Ascending aorta (tissue), 2 donors: ENCODE measurements at places on chromosomes 5 and 9. TPM values are rescaled to one million over a fixed set of nuclear protein-coding genes. Genes with fewer than 3 reads are reported as not detected.
A peak's percentile ranks its signal among the peaks of the same experiment; 100 is the strongest.

- no peaks in the 10 kb centered on the region for H3K27me3 ChIP-seq
- DNase-seq: no peak
- H3K4me3 ChIP-seq: no peak overlapping the region
Observed at GRCh38 chr5:147874910-147875367, 3.6 kb upstream of the SCGB3A2 start.

NR5A1 gene
- 0.96 TPM for total RNA-seq

DNA sequence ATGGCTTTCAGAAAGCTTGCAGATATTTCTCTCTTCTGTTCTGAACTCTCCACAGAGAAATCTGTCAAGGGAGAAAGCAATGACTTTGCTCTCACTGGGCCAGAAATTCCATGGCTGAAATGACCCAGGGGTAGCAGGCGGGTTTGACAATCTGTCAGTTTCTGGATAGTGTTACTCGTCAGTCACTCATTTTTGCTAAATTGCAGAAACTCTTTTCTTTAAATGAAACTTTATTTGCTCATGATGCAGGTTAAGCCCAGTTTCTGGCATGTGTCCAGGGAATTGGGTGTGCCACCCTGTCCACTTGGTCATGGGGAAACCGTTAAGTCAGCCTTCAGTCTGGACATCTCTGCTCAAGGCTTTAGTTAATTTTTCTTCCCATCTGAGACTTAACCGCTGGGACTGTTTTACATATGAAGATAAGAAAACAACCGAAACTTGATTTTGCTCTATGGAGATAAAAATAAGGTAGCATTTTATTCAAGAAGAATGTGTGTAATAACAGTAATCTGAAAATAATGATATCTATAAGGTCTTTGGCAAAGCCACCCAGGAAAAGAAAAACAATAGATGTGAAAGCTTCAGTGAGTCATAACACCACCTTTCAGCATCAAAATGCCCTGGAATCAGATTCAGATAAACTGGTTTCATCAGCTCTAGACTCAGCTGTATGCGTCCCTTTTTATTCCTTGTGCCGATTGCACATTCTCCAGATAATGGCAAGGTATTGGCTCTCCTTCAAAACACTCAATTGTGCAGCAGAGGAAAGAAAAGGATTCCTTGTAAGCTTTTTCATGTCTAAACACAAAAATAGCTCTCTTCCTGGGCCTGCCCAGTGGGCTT is 308.3 kb downstream of the ZSWIM6 start:
- no peaks in the 10 kb centered on the region for H3K27me3 ChIP-seq
- no peak overlapping the region for H3K4me3 ChIP-seq
- no peak overlapping the region for H3K27ac ChIP-seq
- no peak for DNase-seq
- H3K36me3 ChIP-seq: no peaks in the 10 kb centered on the region

GRCh38 chr9:4553951-4554381 is 63.7 kb downstream of the SLC1A1 start:
- H3K4me1 ChIP-seq: peaks cover 2% of the 10 kb centered on the region
- no peaks in the 10 kb centered on the region for H3K27me3 ChIP-seq
- no peaks in the 10 kb centered on the region for H3K36me3 ChIP-seq

GAPT gene
- not detected for total RNA-seq

DNA sequence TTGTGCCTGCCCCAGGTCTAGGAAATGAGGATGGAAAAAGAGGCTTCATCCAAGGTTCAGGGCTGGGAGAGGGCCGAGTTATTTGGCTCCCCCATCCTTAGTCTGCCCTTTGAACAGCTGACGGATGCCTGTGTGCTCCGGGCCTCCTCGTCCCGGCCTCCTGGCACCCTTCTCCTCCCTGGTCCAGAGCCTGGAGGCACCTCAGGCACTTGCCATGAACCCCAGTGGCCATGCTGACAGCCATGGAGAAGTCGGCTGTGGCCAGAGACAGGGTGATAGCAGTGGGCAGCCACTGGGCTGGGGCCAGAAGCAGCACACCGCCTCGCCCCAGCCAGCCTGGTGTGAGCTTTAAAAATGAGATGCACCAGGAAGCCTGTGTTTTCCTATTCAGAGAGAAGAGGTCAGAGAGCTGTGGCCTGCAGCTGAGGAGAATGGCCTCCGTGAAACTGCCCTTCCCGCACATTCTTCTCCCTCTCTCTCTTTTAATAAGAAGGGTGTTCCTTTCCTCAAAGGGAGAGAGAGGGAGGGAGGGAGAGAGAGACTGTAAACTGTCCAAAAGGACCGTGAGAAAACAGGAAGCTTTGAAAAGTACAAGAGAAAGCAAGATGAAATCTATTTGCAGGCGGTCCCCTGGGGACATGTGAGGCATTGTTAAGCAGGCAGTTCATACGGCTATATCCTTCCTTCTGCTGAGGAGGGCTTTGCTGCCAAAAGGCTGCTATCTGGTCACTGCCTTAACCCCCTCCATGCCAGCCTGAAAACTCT is 55.3 kb downstream of the ZNF366 start:
- peak overlapping the region; percentile 96 for H3K27ac ChIP-seq
- H3K27me3 ChIP-seq: no peaks in the 10 kb centered on the region
- no peak for DNase-seq
- H3K4me1 ChIP-seq: peaks cover 30% of the 10 kb centered on the region
- no peak overlapping the region for H3K4me3 ChIP-seq
- no peaks in the 10 kb centered on the region for H3K36me3 ChIP-seq

- no peaks in the 10 kb centered on the region for H3K4me1 ChIP-seq
- no peaks in the 10 kb centered on the region for H3K36me3 ChIP-seq
- no peak for DNase-seq
- H3K27me3 ChIP-seq: no peaks in the 10 kb centered on the region
- no peak overlapping the region for H3K4me3 ChIP-seq
Observed at GRCh38 chr9:98107926-98108325, 11.1 kb downstream of the TRIM14 start.

HAVCR2 gene
- 1.7 TPM for total RNA-seq

DNA sequence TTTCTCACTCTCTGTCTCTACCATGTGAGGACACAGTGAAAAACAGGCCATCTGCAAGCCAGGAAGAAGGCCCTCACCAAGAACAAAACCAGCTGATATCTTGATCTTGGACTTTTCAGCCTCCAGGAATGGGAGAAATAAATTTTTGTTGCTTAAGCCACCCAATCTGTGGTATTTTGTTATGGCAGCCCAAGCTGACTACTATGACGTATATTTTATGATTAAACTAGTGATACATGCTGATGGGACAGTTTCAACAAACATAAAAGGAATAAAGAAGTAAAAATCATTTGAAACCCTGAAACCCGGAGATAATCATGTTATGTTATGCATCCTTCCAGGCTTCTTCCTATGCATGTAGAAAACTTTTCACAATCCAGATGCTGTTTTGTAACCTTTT is 71.5 kb upstream of the ERBIN start:
- no peak overlapping the region for H3K27ac ChIP-seq
- no peaks in the 10 kb centered on the region for H3K27me3 ChIP-seq

GRCh38 chr5:145247745-145248040 is 587.4 kb downstream of the PRELID2 start:
- DNase-seq: no peak
- H3K4me1 ChIP-seq: no peaks in the 10 kb centered on the region
- no peaks in the 10 kb centered on the region for H3K36me3 ChIP-seq
- H3K27me3 ChIP-seq: no peaks in the 10 kb centered on the region

HTR1A gene
- total RNA-seq: not detected

GRCh38 chr9:98916660-98917059 is 27.0 kb upstream of the COL15A1 start:
- H3K4me3 ChIP-seq: no peak overlapping the region
- H3K36me3 ChIP-seq: no peaks in the 10 kb centered on the region
- no peaks in the 10 kb centered on the region for H3K27me3 ChIP-seq
- H3K27ac ChIP-seq: no peak overlapping the region
- no peaks in the 10 kb centered on the region for H3K4me1 ChIP-seq

DNA sequence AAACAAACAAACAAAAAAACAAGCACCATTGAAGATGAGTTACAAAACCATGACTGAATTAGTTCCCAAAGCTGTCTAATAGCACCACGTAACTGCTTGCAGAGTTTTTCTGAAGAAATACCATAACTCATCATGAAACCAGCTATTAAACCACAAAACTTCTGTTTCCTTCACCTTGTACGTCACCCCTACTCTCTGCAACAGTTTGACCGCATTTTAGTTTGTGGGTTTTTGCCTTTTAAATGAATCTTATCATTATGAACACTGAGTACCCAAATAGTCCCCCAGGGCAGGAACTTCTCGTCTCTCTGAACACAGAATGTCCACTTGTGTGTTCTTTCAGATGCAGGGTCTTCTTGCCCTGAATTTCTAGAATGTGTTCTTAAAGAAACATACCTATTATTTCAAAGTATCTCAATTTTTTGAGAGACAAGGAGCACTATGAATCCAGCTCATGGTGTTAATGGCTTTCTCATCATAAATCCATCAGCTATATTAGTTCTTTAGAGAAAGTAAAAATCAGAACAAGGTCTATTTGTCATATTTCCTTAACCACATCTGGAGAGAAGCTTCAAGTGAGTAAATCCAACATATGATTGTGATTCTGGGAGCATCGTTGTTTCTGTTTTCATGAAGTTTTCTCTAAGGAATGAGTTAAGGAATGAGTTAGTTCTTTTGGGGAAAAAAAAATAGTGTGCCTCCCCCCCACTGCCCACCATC is 210.6 kb downstream of the AUH start:
- no peaks in the 10 kb centered on the region for H3K36me3 ChIP-seq
- DNase-seq: no peak
- no peaks in the 10 kb centered on the region for H3K4me1 ChIP-seq
- no peak overlapping the region for H3K27ac ChIP-seq

DNA sequence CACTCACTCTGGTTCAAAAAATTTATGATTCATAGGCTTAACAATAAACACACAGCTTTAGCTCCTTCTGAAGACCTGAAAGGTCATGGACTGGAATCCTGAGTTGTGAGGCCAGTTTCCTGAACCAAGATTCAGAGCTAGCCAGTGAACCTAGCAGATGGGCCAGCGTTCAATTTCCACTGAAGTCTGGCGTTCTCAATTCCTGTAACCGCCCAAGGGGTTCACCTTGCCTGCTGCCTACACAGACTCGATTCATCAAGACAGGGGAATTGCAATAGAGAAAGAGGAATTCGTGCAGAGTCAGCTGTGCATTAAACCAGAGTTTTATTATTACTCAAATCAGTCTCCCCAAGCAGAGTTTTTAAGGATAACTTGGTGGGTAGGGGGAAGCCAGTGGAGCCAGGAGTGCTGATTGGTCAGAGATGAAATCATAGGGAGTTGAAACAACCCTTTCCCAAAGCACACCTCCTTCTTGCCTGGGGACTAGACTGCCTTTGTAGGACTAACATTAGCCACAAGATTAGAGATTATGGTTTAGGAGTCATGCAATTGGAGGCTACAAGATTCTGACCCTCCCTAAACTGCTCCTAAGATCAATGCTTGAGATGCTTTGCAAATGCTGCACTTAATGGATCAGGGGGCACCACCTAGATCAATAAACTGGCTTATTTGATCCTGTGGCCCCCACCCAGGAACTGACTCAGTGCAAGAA is 117.5 kb upstream of the SHB start:
- no peak for DNase-seq
- no peak overlapping the region for H3K4me3 ChIP-seq
- no peaks in the 10 kb centered on the region for H3K4me1 ChIP-seq
- H3K36me3 ChIP-seq: no peaks in the 10 kb centered on the region
- no peak overlapping the region for H3K27ac ChIP-seq
- no peaks in the 10 kb centered on the region for H3K27me3 ChIP-seq

ZNF879 gene
- 38.8 TPM for total RNA-seq

DNA sequence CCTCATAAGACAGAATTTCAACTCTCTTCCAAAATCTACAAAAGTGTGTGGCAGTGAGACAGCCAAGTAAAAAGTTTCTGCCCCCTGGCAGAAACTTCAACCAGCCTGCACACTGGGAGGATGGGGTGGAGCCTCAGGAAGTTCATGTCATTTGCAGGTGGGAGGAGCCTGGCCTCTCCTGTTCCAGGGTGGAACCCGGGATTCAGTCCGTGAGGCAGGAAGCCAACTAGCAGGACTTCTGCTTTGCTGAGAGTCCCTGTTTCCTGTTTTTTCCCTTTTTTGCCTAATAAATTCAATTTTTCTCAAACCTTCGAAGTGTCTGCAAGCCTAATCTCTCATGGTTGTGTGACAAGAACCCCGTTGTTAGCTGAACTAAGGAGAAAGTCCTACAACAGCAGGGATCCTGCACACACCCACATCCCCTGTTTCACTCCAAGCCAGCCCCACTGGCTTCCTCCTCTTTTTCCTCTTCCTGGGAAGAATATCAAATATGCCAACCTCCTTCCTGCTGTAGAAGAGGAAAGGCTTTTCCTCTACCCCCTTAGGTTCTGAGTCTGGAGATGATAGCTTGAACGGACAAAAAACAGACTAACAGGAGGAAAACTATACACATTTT is 69.3 kb downstream of the ALDH7A1 start:
- no peaks in the 10 kb centered on the region for H3K36me3 ChIP-seq
- H3K4me1 ChIP-seq: peaks cover 11% of the 10 kb centered on the region

DNA sequence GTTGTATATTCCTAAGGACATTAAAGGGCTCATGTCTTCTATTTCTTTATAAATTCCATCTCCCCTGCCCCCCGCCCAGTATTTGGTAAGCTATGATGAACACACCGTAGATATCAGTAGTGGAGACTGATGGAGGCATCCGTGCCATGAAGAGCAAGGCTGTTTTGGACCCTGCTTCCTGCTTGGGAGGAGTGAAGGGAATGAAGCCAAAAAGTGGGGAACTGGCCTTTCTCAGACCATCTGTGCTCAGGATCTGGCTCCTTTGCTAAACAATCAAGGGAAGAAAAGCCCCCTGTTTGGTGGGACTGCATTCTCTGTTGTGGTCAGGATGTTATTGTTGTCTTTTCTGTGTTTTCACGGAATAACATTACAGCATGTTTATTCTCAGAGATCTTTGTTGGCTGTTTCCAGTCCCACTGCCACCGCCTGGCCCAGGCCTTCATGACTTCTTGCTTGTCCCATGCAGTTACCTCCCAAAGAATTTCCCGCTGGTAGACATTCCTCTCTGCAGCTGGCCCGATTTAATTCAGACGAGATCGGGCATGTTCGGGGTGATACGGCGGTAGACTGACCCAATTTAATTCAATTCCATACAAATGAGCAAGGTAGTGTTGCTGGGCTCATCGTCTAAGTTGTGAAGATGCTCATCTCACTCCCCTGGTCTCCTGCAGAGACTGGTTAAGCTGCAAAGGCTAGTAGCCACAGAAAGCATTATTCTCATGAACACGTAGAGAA is 31.4 kb upstream of the ANKH start:
- no peak overlapping the region for H3K27ac ChIP-seq
- no peaks in the 10 kb centered on the region for H3K36me3 ChIP-seq
- no peak overlapping the region for H3K4me3 ChIP-seq

DNA sequence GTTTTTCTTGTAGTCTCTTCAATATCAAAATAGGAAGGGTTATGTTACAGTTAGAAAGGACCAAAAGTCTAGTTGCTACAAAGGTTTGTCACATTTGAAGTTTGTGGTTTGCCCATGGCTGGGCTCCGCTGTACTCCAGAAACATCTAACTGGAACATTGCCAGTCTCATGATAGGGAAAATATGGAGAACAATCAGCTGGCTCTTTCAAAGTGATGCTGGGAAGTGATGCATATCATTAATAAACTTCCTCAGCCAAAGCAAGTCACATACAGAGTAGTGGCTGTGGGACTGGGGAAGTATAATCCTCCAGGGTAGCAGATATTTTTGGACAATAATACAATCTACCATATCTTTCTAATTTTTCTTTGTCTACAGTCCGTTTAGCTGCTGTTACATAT is 8.8 kb downstream of the BTF3 start:
- no peaks in the 10 kb centered on the region for H3K4me1 ChIP-seq
- no peak for DNase-seq
- no peaks in the 10 kb centered on the region for H3K27me3 ChIP-seq
- peaks cover 44% of the 10 kb centered on the region for H3K36me3 ChIP-seq
- H3K27ac ChIP-seq: peak overlapping the region; percentile 39
- H3K4me3 ChIP-seq: no peak overlapping the region
